ENCODE measurements at places on chromosomes 4 and X.

DNA sequence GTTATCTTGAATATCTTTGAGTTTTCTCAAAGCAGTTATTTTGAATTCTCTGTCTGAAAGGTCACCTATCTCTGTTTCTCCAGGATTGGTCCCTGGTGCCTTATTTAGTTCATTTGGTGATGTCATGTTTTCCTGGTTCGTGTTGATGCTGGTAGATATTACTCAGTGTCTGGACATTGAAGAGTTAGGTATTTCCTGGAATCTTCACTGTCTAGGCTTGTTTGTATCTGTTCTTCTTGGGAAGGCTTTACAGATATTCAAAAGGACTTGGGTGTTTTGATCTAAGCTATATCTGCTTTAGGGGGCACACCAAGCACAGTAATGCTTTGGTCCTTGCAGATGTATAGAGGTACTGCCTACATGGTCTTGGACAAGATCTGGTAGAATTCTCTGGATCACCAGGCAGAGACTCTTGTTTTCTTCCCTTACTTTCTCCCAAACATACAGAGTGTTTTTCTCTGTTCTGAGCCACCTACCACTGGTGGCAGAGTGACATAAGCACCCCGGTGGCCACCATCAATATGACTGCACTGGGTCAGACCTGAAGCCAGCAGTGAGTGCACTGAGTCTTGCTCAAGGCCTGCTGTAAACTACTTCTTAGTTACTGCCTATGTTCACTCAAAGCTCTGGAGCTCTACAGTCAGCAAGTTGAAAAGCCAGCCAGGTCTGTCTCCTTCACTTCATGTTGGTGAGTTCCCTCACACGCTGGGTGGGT lies 193.5 kb upstream of the AMOT start:
- no peak for DNase-seq

- DNase-seq, result no peak
These were observed 44.6 kb upstream of the LINC00632 start for GRCh38 chrX:140664939-140665338.

DNA sequence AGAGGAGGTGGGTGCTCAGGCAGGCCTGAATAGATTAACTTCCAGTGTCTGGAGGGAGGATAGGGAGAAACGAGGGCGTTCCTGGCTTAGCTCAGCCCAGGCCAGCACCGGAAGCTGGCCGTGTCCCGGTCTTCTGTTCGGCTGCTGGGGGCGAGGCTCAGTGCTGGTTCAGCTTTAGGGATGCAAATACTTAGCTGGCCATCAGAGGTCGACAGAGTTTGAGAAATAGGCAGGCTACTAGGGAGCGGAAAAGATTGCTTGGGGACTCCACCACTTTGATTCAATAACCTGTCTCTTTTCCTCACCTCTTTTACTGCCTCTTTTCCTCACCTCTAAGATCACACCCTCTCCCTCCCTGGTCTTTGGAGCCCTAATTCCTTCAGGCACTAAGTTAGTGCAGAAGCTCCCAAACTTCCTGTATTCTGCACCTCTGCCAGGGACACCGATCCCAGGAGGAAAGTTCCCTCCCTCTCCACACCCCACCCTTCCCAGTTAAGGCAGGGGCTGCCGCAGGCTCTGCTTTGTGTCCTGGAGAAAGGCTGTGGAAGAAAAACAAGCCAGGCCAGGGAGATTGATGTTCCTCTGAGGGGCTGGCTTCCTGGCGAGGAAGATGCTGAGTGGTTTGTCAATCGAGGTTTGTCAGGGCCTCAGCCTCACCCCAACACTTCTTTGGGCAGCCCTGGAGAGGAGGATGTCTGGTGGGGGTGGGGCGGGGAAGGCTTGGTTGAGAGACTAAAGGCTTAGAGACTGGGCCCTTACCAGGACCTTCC lies 6.0 kb upstream of the EFNB1 start:
- DNase-seq, result no peak

DNA sequence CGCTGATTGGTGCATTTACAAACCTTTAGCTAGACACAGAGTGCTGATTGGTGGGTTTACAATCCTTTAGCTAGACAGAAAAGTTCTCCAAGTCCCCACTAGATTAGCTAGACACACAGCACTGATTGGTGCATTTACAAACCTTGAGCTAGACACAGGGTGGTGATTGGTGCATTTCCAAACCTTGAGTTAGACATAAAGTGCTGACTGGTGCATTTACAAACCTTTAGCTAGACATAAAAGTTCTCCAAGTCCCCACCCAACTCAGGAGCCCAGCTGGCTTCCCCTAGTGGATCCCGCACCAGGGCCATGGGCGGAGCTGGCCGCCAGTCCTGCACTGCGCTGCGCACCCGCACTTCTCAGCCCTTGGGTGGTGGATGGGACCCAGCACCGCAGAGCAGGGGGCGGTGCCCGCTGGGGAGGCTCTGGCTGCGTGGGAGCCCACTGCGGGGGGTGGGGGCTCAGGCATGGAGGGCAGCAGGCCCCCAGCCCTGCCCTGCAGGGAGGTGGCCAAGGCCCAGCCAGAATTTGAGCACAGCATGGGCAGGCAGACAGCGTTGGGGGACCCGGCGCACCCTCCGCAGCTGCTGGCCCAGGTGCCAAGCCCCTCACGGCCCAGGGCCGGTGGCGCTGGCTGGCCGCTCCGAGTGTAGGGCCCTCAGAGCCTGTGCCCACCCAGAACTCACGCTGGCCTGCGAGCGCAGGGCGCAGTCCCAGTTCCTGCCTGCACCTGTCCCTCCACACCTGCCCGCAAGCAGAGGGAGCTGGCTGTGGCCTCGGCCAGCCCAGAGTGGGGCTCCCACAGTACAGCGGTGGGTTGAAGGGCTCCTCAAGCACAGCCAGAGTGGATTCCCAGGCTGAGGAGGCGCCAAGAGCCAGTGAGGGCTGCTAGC lies 608.9 kb upstream of the LCORL start:
- no peak for DNase-seq

- DNase-seq, result no peak
These were observed 107.7 kb downstream of the FRMPD4 start for GRCh38 chrX:12245650-12246645.

GRCh38 chr4:173289353-173289727 lies 44.8 kb downstream of the HMGB2 start:
- DNase-seq, result no peak

DNA sequence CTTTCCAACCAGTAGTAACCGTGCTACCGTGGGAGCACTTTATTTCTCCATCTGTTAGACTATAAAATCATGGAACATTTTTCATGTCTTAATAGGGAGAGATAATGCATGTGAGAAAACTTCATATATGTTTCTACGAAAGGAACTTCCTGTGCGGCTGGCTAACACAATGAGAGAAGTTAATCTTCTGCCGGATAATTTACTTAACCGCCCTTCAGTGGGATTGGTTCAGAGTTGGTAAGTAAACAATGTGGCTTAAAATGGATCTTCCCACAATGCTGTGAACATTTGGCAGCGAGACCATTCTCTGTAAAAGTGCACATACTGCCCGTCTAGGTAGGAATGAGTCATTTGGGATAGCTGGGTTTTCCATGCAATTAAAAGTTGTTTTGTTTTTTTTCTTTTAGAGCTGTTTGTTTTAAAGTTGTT lies 29.6 kb downstream of the PDK3 start:
- no peak for DNase-seq

GRCh38 chr4:20359692-20360091 lies 108.0 kb downstream of the SLIT2 start:
- no peak for DNase-seq

- no peak for DNase-seq
These were observed 296.1 kb downstream of the ARAP2 start for GRCh38 chr4:35948171-35948570.

GRCh38 chr4:118676128-118676527 lies 9.1 kb upstream of the METTL14 start:
- no peak for DNase-seq

DNA sequence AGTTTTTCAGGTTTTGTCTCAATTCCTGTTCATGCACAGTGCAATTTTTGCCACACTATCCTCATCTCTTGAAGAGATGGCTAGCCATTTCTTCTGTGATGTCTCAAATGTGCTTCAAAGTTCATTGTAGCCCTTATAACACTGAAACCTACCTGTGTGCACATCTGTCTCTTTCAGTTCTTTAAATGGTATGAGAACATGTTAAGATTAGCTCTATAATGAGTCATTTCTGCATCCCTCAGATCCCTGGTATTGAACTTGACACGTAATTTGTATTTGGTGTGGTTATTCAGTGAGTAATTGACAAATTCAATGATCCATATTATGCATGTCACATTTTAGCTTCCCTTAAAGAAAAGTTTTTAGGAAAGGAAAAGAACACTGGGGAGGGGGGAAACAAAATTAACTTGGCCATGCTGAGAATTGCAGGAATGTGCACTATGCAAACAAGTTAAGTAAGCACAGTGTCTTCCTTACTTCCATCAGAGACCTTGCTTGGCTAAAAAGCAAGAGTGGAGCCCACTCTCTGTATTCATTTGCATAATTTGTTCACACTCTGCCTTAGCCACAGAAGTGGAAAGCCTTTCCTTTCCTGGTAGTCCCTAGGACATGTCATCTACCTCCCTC lies 659.8 kb upstream of the MAGEB2 start:
- DNase-seq, result no peak

DNA sequence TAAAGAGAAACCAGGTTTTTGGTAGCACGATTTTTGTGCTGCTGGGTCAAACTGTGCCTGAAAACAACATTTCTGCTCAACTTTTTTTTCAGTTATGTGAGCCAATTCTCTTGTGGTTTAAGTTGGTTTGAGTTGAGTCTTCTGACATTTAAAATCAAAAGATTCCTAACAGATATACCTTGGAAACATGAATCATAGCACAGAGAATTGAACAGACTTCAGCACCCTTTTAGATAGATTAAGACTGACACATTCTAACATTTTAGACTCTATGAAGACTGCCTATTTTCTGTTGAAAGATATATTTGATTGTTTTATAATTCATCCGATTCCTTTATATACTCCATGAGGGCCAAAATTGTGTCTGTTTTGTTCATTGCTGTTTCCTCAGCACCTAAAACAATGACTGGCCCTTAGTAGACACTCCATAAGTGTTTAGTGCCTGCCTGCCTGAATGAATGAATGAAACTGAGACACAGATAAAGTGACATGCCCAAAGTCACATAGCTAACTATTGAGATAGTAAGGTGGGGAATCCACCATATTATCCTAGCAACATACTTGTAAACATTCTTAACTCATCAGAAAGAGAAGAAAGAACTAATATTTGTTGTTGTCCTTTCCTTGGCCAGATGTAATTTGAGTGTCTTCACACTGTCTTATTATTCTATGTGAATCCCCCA lies 624.0 kb downstream of the MID1IP1 start:
- DNase-seq, result no peak

DNA sequence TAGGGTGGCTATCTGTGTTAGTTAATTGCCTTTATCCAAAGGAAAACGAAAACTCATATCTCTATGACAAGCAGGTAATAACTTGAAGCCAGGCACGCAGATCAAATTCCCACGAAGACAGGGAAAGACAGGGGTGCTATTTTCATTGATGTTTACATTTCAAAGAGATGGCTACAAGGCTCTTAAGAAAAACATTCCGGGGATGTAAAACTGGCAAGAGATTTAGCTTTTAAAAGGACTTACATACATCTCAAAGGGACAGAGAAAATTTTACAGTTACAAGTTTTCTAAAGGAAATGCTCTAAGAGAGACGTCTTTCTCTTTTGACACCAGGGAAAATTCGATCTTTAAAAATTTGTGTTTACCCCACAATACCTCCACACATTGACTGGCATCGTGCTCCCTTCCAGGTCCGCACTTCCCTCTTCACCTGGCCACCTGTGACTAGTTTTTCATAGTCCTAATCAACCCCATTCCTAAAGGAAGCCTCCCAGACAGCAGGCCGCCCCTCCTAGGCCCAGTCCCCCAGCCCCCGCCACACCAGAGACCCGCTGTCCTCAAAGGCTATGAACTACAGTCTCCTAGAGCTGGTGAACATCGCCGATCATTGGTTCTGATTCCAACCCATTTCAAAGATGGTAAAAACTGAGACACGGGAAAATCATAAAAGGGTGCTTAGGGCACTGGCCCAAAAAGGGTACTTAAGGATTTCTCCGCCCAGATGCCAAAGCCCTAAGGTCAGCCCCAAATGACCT lies 649 bp upstream of the ARAF start:
- DNase-seq, result no peak

DNA sequence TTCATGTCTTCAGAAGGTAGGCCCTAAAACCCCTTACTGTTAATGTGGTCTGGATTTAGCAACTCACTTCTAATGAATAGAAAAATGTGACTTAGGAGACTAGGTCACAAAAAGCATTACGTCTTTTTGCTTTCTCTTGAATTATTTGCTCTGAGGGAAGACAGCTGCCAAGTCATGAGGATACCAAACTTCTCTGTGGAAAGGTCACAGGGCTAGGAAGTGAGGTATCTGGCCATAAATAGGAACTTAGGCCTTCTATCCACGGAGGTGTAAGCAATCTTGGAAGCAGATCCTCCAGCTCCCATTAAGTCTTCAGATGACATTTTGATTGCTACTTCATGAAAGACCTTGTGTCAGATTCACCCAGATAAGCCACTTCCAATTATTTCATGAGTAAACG lies 120.6 kb downstream of the JADE1 start:
- DNase-seq, result no peak

DNA sequence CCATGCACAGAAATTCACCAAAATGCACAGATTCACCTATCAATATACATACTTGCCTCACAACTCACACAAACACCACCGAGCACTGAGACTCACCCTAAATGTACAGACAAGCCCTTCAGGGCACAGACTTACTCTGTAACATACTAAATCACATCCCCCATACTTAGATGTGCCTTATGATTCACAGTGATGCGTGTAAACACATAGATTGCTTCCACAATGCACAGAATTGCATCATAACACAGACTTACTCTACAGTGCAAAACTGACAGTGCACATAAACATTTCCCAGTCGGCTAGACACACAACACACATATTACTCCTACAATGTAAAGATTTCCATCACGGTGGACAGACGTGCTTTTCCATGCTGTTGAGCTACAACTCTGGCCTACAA lies 6.2 kb downstream of the LINC00632 start:
- DNase-seq, result no peak

GRCh38 chrX:12330841-12331240 lies 192.6 kb downstream of the FRMPD4 start:
- no peak for DNase-seq

DNA sequence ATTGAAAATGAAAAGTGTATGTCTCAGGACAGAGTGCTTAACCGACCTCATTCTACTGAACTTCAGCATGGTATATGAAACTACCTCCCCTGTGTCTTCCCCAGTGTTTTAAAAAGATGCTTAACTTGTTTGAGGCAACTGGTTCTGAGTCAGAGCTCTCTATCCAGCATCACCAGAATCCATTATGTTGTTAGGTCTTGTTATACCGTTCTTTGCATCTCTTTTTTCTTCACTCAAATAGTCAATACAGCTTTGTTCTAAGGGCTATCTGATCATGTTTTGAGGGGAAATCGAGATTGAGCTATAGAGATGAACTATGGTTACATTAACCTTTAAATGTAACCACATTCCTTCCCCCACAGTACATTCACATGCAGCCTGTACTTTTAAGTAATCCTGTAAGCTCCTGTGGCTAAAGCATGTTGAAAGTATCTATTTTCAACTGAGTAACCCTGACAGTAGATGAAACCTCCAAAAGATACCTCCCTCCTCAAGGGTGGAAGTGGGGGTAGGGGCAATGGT lies 514.4 kb downstream of the RPA4 start:
- DNase-seq, result no peak

GRCh38 chr4:25844961-25845712 lies 17.7 kb downstream of the SEL1L3 start:
- no peak for DNase-seq

- no peak for DNase-seq
These were observed 692.5 kb downstream of the C4orf33 start for GRCh38 chr4:129788486-129788885.
